ENCODE measurements at places on chromosomes 7 and 10.

DNA sequence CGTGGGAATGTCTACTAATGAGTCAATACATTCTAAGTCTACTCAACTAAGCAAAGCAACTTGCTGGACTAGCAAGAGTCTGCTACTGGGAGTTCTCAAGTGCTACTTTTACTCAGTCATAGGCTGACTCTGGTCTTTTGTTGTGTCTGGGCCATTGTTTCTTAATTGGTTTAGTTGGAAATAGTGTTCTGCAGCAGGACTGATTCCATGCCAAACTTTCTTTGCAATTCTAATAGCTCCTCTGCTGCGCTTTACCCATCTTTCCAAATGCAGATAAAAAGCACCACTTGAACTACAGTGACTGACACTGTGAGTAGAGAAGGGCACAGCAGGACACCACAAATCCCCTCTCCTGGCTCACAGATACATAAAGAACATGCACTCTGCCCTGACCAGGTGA, 125.7 kb downstream of the CD36 start:
- DNase-seq = no peak

DNA sequence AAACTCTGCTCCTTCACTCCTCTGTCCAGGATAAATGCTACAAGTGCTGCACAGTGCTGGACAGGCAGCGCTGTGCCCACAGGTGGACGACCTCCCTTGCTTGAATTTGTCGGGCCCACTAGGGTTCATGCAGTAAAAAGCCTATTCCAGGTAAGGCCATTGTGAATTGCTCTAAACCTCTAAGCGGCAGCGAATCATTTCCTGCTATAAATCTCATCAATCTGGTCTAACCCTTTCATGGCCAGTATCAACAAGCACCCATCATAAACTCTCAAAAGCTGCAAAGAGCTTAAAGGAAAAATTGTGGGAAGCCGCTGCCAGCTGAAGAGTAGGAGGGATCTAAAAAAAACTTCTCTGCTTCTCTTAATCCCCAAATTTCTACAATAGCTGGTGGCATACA, 134.2 kb downstream of the SLC25A13 start:
- DNase-seq = no peak

DNA sequence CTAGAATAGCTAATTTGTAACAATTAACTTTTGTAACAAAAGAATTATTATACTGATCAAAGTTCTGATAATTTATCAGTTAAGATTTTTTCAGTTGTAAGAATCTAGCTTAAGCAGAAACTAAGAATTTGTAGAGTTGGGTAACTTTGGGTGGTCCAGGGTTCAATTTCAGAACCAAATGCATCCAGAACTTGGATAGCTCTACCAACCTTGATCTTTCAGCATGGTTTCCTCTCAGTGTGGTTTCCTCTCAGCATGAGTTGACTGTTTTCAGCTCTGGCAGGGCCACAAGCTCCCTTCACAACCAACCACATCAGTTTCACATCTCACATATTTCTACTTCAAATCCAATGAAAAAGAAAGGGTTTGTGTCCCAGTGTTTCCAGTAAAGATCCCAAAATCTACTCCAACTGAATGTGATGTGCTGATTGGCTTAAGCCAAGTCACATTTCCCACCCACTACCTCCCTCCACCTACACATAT, 3.3 kb upstream of the FAS start:
- no peak for DNase-seq

DNA sequence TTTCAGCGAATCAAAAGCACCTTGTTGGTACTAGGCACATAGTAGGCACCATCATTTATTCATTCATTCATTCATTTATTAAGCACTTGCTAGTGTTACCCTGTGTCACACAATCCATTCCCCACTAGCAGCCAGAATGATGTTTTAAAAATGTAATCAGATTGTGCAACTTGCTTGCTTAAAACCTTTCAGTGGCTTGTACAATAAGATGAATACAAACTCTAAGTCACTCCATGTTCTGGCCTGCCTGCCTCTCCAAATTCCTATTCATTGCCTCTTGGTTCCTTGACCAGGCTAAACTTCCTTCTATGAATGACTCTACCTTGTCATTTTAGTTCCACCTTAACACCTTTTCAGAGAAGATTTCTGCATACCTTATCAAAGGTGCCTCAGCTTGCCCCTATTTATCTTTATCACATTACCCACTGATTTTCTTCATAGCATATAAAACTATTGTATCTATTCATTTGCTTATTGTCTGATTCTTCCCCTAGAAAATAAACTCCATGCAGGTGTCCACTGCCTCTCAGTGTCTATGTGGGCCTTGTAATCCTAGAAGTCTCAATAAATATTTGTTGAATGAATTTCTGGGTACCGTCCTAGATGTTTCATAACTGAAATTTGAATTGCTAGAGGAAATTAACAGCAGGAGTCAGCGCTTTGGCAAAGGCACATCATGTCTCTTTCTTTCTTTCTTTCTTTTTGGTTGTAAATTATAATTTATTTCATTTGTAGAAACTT, 169.5 kb downstream of the TMEM26 start:
- no peak for DNase-seq

GRCh38 chr7:36473454-36474282, 84.0 kb downstream of the ANLN start:
- no peak for DNase-seq

DNA sequence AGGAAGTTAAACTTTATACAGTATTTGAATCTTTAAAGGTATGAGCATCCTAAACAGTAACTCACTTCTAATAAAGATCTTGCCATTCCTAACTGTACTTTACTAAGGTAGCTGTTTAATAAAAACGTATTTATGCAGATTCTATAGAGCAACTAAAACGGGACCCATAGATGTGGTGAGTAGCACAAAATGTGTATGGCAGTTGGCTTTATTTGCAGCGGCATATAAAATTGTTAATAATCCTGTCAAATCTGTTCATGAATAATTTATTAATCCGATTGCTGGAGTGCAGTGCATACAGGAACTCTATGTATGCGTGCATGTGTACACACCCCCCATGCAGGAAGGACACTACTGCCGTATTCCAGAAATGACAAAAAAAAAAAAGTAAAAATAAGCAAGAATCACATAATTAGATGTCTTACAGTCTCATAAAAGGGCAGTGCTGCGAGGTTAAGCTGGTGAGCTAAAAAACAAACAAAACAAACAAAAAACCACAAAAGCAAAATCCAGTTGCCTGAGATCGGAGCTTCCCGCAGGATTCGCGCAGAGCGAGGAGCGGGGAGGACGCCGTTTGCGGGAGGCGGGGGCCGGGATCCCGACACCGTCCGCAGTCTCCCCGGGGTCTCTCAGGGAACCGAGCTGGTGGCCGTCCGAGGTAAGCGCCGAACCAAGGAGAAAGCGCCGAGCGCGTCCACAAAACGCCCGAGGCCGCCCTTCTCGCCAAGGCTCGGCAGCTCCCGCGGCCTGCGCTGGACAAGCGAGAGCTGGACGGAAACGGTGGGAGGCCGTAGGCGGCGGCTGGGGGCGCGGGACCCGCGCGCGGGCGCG, 518 bp upstream of the COMMD3 start:
- no peak for DNase-seq

- DNase-seq = no peak
These were observed 396.8 kb upstream of the LRGUK start for GRCh38 chr7:133730360-133730759.

All from kidney (tissue), 22 donors.